Left renal pelvis (tissue), 4 donors: ENCODE measurements at places on chromosomes 13 and 19. TPM values are rescaled to one million over a fixed set of nuclear protein-coding genes. Genes with fewer than 3 reads are reported as not detected.

DNA sequence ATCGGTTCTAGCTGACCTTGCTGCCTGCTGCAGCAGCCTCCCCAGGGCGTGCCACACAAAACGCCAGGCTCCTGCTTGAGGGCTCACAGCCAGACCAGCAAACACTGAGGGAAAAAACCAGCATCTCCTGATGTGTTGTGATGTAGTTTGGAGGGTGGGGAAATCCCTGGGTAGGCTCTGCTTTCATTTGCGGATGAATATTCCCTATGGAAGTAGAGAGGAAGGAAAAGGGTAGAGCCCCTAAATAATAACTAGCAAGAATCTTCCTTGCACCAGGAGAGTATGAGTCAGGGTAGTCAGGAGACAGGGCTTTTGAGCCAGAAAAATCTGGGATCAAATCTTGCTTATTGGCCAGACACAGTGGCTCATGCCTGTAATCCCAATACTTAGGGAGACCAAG, 545.3 kb downstream of the RFC3 start:
- no peak for DNase-seq

- DNase-seq: no peak
Measured at GRCh38 chr19:34246340-34246739, 8.0 kb upstream of the GARRE1 start.

Gene CYP2S1
- 0.59 TPM for polyA plus RNA-seq

Gene KRTDAP
- polyA plus RNA-seq: 0.36 TPM

GRCh38 chr13:109126178-109126577, 496.8 kb downstream of the MYO16 start:
- DNase-seq: no peak

Gene SUGP1
- polyA plus RNA-seq: 34.7 TPM

DNA sequence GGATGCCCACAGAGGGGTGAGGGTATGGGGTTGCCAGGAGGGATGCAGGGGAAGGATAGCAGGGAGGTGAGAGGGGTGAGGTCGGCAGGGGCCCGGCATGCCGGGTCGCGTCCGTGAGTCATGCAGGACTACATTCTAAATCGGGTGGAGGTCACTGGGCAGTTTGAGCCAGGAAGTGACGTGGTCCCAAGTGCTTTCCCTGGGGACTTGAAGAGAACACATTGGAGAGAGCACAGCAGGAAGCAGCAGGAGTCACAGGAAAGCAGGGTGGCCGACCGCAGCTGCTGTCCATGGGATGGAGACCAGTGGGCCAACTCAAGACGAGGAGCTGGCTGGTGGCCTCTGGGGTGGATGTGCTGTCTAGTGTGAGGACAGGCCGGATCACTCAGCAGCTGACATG, 92.0 kb upstream of the WASF3 start:
- no peak for DNase-seq

DNA sequence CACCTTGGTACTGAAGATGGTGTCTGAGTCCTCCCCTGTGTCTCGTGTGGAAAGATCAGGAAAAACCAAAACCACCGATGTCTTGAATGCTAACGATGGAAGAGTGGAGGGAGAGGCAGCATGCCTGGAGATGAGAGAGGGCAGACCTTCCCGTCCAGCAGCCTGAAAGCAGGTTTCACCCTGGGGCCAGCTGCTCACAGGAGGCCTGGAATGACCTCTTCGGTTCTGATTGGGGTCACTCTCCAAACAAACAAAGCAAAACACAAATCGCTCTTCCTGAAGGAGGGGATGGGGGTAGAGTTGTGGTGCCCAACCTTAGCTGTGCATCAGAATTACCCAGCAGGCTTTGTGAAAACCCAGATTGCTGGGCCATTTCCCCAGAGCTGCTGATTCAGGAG, 142.3 kb upstream of the SOX1 start:
- DNase-seq: no peak

DNA sequence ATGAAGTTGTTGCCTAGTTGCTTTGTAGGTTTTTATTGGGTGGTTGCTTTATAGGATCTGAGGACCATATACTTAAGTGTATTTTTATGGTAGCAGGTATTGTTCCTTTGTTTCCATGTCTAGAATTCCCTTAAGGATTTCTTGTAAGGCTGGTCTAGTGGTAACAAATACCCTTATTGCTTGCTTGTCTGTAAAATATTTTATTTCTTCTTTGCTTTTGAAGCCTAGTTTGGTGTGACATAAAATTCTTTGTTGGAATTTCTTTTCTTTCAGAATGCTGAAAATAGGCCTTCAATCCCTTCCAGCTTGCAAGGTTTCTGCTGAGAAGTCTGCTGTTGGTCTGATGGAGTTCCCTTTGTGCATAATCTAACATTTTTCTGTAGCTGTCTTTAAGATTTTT, 18.1 kb upstream of the ZSCAN5A start:
- no peak for DNase-seq

DNA sequence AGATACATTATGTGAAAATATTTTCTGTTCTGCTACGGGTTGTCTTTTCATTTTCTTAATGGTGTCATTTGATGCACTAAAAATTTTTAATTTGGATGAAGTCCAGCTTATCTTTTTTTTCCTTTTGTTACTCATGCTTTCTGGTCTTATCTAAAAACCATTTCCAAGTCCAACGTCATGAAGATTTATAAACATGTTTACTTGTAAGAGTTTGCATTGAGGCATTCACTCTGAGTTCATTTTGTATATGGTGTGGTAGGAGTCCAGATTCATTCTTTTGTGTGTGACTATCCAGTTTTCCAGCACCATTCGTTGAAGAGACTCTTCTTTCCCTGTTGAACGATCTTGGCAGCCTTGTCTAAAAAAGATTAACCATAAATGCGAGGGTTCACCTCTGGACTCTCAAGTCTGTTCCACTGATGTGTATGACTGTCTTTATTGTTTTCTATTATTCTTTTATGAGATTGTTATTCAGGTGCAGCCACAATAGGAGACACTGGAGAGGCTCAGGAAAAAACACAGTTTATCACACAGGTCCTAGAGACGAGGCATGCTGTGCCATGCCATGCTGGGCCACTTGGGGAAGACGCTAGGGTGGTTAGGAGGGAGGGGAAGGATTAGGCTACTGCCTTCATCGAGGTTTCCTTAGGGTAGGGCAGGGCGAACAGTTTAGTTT, 35.0 kb downstream of the NAA16 start:
- DNase-seq: no peak

Gene ZNF793
- polyA plus RNA-seq: 20.2 TPM

GRCh38 chr13:32911506-32911905, 104.7 kb upstream of the KL start:
- DNase-seq: peak; percentile 35

- no peak for DNase-seq
Measured at GRCh38 chr13:106493533-106494220, 41.8 kb downstream of the EFNB2 start.

DNA sequence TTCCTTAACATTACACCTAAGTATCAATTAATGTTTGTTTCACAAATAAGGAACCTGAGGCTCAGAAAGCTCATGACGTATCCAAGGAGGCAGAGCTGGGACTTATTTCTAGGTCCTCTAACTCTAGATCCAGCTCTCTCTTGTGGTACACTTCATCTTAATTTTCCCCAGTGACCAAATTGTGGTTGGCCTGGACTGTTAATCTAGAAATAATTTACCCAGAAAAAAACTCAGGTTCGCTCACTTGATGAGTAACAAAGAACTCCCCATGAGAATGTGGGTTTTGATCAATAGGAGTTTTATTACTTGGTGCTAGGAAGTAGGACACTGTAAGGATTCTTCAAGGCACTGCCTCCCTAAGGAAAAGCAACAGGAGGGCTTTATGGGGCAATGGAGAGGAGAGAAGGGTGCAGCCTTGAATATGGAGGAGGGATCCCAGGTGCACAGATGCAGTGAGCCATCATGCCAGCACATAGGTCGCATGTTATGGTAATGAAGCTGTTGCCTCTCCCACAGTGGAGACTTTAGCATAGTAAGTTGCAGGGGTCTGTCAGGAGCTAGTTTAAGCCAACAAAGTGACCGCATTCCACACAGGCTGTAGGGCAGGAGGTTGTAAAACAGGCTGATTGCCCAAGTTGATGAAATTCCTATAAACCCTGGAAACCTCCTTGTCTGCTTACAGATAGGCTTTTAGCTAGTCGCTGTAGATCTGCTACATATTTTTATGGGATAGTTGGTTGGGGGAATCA, 14.7 kb downstream of the RAP2A start:
- no peak for DNase-seq

DNA sequence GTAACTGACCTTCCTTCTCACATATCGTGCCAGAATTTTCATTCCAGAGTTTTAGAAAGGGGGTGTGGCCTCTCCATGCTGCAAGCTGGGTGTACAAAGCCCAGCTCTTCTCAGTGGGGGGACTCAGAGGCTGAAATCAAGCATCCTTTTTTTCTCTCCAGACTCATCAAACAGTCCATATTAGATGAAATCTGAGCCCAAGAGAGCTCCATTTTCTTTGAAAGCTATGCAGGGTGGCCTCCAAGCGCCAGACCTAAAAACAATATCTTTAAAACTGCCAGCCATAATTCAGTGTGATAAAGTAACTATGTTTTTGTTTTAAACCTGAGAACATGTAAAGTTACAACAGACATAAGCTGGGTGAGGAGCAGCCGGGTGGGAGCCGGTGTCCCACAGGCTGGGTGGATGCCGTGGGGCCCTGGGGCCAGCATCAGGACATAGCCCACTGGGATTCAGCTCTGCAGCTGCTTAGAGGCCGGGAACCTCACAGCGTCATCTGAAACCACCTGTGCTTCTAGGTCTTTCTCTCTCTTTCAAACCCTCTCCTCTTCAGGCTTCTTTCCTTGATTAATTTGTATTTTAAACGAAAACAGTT, 249.2 kb downstream of the ZNF536 start:
- DNase-seq: no peak

Gene FAM216B
- polyA plus RNA-seq: not detected

GRCh38 chr13:94914895-94915294, 202.6 kb upstream of the SOX21 start:
- no peak for DNase-seq

DNA sequence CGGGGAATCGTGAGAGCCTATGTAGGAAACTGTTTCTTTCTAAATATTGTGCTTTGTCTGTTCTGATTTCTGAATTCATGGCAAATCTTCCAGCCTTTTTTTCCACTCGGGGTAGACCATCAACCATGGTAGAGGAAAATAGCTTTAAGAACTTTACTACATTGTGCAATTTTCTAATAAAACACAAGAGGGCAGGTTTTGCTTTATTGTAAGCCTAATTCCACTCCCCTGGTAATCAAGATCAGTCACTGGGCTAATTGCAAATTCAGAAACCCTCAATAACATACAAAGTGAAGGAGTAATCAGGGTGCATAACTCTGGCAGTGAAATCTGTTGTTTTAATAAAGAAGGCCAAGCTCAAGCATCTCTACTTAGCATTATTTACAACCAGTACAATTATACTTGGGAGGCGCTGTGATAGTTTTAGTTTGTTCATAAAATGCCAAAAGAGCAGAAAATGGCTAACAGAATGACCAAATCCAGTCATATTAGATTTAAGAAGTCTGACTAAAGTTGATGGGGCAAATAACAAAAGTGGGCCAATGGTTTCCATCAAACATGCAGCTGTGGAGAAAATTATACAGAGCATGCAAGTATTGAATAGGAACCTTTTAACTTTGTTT, 43.8 kb downstream of the DCT start:
- DNase-seq: peak; percentile 29

DNA sequence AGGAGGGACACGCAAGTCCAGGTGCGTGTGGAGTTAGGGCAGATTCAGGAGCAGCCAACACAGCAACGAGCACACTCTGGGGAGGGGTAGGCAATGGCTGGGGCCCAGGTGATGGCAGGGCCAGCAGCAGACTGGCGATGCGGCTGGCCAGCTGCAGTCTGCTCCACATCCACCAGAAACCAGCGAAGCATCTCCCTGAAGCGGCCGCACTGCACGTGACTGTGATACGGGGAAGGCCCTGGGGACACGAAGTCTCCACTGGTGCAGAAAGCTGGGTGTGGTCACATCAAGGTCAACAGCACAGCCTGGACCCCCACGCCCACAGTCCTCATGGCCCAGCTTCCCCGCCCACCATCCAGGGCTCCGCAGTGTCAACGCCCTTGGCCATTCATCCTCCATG, 21.3 kb upstream of the EPHX3 start:
- DNase-seq: no peak

- DNase-seq: no peak
Measured at GRCh38 chr13:27354379-27354778, 70.0 kb upstream of the GTF3A start.

Gene CCDC8
- 50.7 TPM for polyA plus RNA-seq

DNA sequence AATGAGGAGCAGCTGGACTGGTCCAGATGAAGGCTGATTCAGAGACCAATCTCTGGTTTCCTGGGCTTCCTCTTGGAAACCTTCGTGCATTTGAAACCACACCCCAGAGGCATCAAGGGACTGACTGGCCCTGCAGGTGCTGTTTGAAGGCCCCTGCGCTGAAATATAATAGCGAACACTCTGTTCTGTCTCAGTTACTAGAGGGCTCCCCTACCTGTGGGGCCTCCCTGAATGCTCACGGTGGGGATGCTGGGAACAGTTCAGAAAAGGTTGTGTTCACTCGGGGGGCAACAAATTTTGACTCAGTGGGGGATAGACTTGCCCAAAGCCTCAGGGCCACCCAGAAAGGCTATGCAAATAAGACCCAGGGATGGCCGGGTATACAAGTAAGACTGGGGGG, 6.4 kb downstream of the CCDC8 start:
- DNase-seq: no peak

- no peak for DNase-seq
Measured at GRCh38 chr13:75316427-75316826, 165.5 kb downstream of the TBC1D4 start.

DNA sequence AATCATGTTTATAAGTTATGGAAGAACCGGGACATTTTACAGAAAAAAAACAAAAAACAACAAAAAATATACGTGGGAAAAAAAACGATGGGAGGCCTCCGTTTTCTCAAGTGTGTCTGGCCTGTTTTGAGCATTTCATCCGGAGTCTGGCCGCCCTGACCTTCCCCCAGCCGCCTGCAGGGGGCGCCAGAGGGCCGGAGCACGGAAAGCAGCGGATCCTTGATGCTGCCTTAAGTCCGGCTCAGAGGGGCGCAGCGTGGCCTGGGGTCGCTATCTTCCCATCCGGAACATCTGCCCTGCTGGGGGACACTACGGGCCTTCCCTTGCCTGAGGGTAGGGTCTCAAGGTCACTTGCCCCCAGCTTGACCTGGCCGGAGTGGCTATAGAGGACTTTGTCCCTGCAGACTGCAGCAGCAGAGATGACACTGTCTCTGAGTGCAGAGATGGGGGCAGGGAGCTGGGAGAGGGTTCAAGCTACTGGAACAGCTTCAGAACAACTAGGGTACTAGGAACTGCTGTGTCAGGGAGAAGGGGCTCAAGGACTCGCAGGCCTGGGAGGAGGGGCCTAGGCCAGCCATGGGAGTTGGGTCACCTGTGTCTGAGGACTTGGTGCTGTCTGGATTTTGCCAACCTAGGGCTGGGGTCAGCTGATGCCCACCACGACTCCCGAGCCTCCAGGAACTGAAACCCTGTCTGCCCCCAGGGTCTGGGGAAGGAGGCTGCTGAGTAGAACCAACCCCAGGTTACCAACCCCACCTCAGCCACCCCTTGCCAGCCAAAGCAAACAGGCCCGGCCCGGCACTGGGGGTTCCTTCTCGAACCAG, 1.8 kb upstream of the APOE start:
- DNase-seq: no peak

DNA sequence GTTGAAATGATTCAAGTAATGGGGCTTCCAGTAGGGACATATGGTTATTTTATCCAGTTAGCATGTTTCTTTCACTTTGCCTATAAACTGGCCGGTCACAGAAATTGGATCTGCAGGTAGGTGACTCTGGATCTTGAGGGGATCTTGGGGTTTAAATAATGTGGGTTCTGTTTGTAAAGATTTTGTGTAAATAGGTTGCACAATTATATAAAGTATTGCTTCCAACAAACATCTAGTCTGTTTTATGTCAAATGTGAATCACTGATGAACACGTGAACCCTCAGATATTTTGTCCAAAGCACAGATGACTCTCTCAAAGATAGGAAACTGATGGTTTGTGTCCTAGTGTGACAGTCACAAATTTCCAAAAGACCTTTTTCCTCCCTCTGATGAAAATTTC, 98.4 kb downstream of the ZIC5 start:
- no peak for DNase-seq
